ENCODE measurements at places on chromosomes 4 and X. TPM values are rescaled to one million over a fixed set of nuclear protein-coding genes. Genes with fewer than 3 reads are reported as not detected.

The CACNA1F gene
- not detected for total RNA-seq

The MAGEB1 gene
- not detected for total RNA-seq

The ERCC6L gene
- 16.9 TPM for total RNA-seq

The MAGEB3 gene
- not detected for total RNA-seq

The SPANXA2 gene
- total RNA-seq = not detected

The NPY5R gene
- total RNA-seq = not detected

The CT47B1 gene
- total RNA-seq = not detected

The GUCY1B1 gene
- total RNA-seq = 0.66 TPM

The USP51 gene
- total RNA-seq = 1.5 TPM

The INTU gene
- total RNA-seq = 5.6 TPM

The CYTL1 gene
- 113 TPM for total RNA-seq

The NLRP2B gene
- total RNA-seq = not detected

The PWWP3B gene
- total RNA-seq = 1.3 TPM

The MAOA gene
- total RNA-seq = 17.2 TPM

The MAGEC2 gene
- not detected for total RNA-seq

The ARMCX1 gene
- total RNA-seq = 27.8 TPM

All from thoracic aorta endothelial cell (primary cell).